ENCODE measurements at places on chromosomes 16 and 17.

DNA sequence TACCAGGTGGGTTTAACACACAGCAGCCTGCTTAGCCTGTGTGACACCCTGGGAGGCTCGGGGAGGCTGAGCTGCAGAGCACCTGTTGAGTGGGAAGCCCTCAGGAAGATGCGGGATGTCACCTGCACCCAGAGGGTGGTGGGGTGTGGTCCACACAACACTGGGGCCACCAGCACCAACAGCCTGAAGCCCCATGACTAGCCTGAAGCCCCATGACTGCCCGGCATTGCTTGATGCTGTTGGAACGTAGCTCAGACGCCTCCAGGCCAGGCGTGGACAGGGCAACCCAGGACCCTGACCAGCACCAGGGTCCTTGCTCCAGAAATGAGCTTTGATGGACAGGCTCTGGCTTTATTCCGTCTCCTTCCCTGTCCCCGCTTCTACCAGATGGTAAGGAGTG lies 76.3 kb upstream of the ZNF469 start:
- DNase-seq: no peak

GRCh38 chr17:78611607-78612006 lies 34.4 kb upstream of the DNAH17 start:
- no peak for DNase-seq

- DNase-seq: peak; percentile 61
These were observed 16.3 kb upstream of the MYO15B start for GRCh38 chr17:75571197-75571884.

DNA sequence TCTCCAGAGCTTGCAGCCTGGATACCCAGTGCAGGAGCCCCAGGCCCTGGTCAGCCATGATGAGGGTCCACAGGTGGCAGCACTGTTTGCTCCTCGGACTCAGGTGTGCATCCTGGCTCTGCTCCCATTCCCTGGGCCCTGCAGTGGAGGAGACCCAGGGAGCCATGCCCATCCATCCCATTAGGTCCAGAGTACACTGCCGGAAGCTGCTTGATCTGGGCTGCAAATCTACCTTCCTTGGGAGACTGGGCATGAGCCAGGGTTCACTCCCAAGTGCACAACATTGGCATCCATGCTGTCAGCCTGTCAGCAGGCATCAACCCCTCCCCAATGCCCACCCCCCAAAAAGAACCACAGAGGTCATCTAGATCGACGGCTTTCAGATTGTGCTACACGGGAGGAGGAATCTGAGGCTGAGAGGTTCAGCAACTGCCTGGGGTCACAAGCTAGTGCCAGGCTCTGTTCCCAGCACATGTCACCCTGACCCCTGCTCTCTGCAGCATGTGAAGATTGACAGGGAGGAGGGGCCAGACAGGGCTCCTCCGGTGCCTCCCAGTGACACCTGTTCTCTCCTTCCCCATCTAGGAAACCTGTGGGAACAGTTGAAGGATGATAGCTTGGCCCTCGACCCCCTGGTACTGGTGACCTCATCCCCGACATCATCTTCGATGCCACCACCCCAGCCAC lies 15.7 kb downstream of the UNC119 start:
- DNase-seq: no peak

- DNase-seq: no peak
These were observed 6.4 kb downstream of the ST6GALNAC2 start for GRCh38 chr17:76579281-76579680.

- no peak for DNase-seq
These were observed 9.5 kb upstream of the MRC2 start for GRCh38 chr17:62617894-62618472.

- no peak for DNase-seq
These were observed at the start of gene RNF213 for GRCh38 chr17:80260791-80261158. TSS of gene RNF213 (plus strand) at chr17:80260852. CDS start at chr17:80263682, 2,830 bp downstream.

GRCh38 chr17:3905017-3905520 lies 11.2 kb downstream of the P2RX1 start:
- no peak for DNase-seq

GRCh38 chr17:60065867-60066266 lies 12.9 kb downstream of the HEATR6 start:
- DNase-seq: no peak

DNA sequence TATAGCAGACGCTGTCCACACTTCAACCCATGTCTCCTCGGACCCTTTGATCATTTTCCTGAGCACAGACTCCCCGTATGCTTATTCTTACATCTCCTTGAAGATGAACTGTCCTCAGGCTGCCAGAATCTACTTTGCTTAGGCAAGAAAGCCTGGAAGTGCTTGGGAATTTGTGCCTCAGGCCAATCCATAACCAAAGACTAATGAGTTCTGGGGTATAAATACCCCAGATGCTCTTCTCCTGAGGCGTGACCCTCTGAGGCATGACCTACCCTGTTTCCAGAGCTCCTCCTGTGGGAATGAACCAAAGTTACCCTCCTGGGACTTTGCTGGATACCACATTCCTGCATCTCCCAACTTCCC lies 10.1 kb upstream of the TEKT3 start:
- DNase-seq: no peak

GRCh38 chr16:12798846-12799245 lies 4.8 kb downstream of the CPPED1 start:
- DNase-seq: no peak

- no peak for DNase-seq
These were observed 105.7 kb downstream of the PITPNC1 start for GRCh38 chr17:67482764-67483163.

GRCh38 chr16:89192956-89193575 lies 7.3 kb downstream of the SLC22A31 start:
- no peak for DNase-seq

GRCh38 chr17:75898791-75899190 lies 2.0 kb upstream of the TRIM65 start:
- no peak for DNase-seq

DNA sequence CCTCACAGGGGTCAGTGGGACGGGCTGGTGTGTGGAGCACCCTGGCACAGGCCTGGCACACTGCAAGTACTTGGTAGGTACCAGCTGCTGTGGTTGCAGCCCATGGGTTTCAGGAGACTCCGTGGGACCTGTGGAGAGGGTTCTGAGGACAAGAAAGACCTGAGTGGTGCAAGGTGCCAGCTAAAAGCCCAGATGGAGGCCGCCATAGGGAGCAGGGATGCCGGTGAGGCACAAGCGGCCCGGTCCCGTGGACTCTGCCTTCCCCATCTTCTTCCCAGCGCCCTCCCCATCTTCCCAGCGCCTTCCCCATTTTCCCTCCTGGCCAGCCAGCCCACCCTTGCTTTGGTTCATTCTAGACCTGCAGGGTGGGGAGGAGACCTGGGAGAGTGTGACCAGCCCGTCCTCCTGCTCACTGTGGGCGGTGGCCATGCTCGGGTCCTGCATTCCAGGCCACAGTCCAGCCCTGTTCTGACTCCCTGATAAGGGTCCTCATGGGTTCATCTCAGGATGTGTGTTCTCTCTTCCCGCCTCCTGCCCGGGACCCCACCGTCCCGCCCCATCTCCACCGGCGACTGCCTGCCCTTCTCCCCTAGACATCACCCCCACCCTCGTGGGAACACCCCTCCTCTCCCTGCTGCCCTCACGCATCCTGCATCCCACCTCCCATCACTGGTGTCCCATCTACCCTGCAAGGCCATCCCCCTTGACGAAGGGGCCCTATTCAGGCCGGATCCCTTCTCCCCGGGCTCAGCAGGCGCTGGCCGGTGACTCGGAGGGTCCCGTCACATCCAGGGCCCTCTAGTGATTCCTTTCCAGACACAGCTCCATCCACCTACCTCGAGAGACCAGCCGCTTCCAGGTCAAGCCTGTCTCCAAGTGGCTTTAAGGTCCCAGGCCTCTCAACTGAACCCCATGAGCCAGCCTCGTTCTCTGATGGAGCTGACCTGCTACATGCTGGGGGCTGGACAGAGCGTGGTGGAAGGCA lies 3.4 kb downstream of the ZNF469 start:
- no peak for DNase-seq

Measured in Ammon's horn (tissue), 1 donor.